ENCODE measurements at places on chromosomes 3 and 15.

- DNase-seq = no peak
Measured at GRCh38 chr3:145869958-145870357, 291.0 kb downstream of the PLOD2 start.

GRCh38 chr3:186361762-186362536 lies at the start of gene DGKG:
TSS of gene DGKG (minus strand) at chr3:186362234. CDS start at chr3:186320459, 41,775 bp downstream.
- peak; percentile 27 for DNase-seq

- no peak for DNase-seq
Measured at GRCh38 chr15:48641416-48641815, 4.1 kb downstream of the FBN1 start.

- no peak for DNase-seq
Measured at GRCh38 chr3:74106925-74107324, 482.2 kb upstream of the PDZRN3 start.

DNA sequence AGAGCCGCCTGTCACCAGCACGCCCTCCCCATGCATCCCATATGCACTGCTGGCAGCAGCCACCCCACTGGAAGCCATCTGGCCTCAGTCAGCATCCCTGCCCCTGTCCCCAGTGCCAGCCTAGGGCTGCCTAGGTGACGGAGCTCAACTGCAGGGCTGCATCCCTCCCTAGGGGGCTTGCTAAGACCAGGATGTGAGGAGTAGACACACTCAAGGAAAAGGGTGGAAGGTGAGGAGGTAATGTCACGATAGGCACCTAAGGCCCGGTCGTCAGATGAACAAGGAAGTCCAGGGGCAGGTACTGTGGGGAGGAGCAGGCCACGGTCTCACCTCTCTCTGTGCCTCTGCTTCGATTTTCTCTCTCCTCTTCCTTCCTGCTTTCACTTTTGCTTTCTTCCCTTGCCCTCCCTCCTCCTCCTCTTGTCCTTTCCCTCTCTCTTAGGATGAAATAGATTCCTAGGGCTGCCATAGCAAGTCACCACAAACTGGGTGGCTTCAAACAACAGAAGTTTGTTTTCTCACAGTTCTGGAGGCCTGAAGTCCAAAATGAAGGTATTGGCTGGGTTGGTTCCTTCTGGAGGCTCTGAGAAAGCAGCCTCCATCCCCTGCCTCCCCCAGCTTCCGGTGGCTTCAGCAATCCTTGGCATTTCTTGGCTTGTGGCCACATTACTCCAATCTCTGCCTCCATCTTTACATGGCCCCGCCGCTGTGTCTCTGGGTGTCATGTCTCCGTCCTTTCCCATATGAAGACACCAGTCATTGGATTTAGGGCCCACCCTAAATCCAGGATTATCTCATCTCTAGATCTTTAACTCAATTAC lies 298.3 kb downstream of the SHQ1 start:
- DNase-seq = peak; percentile 5

GRCh38 chr3:152227027-152227426 lies 41.7 kb upstream of the MBNL1 start:
- DNase-seq = no peak

DNA sequence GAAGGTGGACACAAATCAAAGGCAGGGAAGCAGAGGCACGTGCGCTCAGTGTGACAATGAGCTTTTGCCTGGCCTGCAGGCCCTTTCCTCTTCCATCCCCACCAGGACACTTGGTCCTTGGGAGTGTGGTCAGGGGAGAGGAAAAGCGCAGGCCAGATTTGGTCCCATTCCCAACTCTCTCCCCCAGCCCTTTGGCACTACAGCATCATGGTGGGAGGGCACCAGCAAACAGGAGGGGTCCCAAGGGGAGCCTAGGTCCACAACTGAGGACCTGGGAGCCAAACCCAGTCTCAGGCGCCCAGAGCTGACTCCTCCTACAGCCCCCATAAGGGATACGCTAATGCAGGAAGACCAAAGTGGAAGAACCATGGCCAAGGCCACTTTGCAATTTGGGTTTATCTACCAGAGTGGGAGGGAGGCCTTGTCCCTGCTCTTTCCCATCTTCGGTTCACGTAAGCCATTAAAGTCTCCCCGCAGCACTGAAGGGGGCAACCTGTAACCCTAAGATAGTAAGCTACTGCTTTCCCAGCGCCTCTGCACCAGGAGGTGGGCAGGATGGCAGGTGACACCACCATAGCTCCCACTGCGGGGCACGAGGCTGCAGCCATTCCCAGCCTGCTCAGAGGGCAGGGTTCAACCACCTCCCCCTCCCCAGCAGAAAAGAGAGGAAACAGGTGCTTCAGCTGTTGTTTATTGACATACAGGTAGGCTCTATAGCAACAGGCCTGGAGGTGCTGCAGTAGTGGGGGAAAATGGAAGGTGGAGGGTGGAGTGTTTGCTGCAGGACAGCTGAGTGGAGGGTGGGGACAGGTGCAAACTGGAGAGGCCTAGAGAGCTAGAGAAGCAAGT lies 993 bp upstream of the GRAMD2A start:
- no peak for DNase-seq

GRCh38 chr3:114790752-114791151 lies 356.3 kb downstream of the ZBTB20 start:
- DNase-seq = no peak

DNA sequence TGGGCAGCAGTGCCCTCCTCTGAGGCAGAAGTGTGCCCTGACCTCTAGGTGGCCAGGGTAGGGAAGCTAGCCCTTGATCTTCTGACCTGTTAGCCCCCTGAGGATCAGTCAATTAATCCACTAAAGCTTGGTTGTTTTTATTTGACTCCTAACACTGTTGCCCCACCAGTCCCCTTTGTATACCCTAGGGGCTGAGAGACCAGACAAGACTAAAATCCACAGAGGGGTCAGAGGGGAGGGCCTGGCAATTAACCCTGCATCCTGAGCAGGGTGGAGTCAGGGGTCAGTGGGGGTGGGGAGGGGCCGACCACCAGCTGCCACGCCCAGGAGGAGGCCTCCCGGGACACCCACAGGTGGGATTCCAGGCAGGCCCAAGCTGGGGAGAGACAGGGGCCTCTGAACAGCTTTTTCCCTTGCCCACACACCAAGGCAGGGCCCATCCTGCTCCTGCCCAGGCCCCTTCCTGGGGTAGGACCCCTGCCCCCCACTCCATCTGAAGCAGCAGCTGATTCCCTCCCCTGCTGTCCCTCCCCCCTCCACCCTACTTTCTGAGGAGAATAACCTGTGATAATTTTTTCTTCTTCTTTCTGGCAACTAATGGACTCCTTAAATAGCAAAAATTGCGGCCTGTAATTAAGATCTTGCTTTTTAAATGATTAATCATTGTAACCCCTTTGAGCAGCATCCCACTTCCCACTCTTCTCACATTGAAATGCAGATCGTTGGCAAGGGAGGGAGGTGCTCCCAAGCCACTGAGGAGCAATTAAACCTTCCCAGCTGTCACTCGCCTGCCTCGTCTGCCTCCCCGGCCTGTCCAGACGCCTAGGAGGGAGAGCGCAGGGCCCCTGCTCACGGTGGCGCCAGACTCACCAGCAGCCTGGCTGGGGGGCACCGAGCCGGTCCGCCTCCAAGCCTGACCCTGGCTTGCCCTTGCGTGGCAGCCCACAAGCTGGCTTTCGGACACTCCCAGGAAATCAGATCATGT lies 51.9 kb downstream of the RHCG start:
- DNase-seq = no peak

GRCh38 chr3:115709931-115710330 lies 86.6 kb downstream of the GAP43 start:
- DNase-seq = no peak

GRCh38 chr3:161051856-161052255 lies 53.3 kb downstream of the B3GALNT1 start:
- DNase-seq = peak; percentile 15

GRCh38 chr3:62110443-62111225 lies 262.7 kb downstream of the FEZF2 start:
- no peak for DNase-seq

- DNase-seq = no peak
Measured at GRCh38 chr15:61661791-61662190, 398.5 kb downstream of the VPS13C start.

GRCh38 chr15:41492597-41493204 lies 973 bp upstream of the ITPKA start:
- DNase-seq = no peak

- DNase-seq = no peak
Measured at GRCh38 chr3:128293930-128294329, 140.6 kb downstream of the EEFSEC start.

DNA sequence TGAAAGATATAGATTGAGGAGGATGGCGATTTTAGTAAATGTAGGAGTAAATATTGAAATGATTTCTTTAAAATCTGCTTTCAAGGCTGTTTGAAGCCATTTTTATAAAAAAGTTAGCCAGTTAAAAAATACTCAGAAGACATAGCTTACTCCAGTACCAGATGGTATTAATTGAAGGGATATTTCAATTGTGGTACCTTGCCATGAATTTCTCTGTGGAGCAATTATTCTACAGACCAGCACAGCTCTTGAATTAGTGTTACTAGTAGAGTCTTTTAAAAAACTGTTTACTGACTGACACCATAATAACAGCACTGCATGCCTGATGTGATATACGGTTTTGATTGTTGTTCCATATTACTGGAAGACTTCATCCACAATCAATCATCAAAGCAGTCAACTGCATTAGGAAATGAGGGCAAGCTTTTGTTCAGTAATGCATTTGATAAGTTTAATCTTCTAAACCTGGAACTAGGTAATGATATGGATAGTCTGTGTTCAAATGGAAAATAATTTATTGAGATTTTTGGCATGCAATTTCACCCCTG lies 106.4 kb downstream of the MFSD1 start:
- DNase-seq = no peak

DNA sequence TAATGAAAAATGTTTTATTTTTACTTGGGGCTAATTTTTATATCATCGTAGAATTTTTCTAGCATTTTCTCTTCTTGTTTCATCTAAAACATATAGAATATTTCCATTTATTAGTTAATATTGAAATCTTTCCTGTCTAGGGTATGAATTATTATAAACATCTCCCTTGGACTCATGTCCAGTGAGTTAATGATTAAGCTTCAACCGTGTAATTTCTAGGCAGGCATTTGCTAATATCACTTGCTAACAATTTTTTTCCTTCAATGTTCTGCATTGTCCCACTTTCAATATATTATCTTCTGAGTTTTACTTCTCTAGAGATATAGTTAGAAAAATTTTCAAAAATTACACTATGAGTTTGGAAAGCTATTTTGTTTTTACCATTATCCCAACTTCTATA lies 1371.6 kb upstream of the EPHA6 start:
- DNase-seq = no peak

DNA sequence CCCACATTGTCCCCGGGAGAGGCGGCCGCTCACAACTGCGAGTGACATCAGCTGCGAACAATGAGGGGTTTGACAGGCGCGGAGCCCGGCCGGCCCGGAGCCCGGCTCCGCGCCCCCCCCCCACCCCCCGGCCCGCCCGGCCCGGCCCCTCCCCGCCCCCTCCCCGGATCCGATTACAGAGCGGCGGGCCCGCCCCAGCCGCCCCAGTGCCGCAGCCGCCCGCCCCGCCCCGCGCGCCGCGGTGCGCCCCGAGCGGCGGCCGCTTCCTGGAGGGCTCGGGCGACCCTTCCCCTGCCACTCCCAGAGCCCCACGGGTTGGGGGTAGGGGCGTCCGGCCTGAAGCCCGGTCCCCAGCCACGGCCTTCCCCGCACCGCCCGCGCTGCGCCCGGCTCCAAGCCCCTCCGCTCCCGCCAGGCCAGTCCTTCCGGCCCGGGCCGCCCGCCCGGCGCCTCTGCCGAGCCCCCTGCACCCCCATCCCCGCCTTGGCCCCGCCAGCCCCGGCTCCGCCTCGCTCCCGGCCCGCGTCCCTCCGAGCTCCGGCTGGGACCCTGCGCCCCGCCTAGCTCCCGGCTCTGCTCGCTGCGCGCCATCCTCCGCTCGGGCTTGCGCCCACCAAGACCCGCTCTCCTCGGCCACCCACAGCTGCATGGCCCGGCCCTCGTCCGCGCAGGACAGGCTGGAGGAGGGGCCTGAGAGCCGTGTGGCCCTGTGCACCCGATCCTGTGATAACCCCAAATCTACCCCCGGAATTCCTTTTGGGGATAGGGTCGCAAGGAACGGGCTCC lies at the start of gene PCBP4:
TSS of gene PCBP4 (minus strand) at position 71 of the 786 bp plus-strand sequence. CDS start 6,214 bp downstream, outside the sequence.
- no peak for DNase-seq

DNA sequence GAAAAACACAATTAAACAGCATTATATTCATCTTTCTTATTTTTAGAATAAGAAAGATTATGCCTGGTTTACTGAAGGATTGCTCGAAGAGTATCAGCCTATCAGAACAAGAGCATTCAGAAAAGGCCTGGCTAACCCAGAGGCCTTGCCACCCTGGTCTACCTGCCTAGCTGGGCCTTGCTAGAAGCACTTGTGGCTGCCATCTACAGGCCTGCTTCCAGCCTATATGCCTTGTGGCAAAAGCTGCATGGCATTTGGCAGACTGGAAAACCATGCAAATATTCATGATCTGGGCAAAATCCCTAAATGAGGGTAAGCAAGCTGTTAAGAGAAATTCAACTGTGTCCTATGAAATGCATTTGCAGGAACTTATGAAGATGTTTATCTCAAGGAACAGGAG lies 9.3 kb upstream of the ATP13A4 start:
- DNase-seq = no peak

DNA sequence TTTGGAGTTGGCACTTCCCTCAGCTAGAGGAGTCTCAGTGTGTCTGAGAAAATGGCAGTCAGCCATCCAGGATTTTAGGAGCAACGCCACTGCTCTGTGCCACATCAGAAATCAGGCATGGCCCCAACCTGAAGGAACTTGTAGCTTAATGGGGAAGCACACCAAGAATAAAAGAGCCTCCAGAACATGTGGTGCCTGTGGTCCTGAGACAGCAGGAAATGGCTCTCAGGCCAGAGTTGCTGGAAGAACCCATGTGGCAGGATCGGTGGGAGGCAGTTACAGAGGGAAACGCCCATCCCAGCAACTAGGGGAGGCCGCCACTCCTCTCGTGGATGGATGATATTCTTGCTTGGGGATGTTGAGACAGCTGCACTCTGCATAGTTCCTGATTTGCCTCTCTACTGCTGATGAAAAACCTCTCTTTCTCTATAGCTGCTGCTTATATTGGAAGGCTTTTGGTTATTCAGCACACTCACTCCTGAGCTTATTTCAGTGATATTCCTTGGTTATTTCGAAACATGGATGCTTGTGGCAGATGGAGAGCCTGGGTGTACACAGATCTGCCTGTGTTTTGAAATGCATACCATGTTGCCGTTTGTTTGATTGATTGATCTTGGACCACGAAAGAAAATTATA lies 52.4 kb downstream of the KLHL25 start:
- no peak for DNase-seq

DNA sequence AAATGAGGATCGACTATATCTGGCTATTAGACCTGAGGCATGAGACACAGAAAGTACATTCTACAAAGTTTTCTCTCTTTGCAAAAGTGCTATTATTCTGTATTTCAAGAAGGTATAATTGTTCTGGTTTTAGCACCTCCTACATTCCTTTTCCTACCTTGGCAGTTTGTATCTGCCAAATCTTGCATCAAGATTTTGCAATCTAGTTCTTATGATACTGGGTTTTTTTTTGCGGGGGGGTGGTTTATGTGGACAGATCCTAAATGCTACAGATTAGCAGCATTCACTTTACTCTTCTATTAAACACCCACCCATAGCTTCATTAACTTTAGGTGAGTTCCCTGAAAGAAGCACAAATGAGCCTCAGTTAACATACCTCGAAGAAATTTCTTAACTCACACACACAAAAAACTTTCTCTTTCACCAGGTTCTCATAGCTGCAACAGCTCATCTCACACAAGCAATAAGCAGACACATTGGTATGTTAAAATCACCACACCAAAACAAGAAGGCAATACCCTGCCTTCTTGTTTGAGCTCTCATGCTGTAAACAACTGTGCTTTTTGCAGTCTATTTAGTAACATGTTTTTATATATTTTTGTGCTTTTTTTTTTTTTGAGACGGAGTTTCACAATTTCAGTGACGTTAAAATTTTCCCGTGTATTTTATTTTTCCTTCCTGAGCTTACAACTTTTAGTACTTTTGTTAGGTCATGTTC lies 73.0 kb upstream of the VGLL4 start:
- no peak for DNase-seq

- no peak for DNase-seq
Measured at GRCh38 chr3:156472150-156472549, 82.8 kb downstream of the SSR3 start.

Data from activated naive CD8-positive, alpha-beta T cell treated with anti-CD3 and anti-CD28 coated beads, Interleukin-2, amount 50 U/mL, for 24 hours (primary cell).